ENCODE measurements at places on chromosomes 12 and 14.

GRCh38 chr14:91866061-91866460, 1.3 kb downstream of the TC2N start:
- H3K27ac ChIP-seq, result peak overlapping the region; percentile 100
- H3K36me3 ChIP-seq, result peaks cover 5% of the 10 kb centered on the region
- peak overlapping the region; percentile 98 for H3K4me3 ChIP-seq
- H3K4me1 ChIP-seq, result peaks cover 75% of the 10 kb centered on the region

- no peak for DNase-seq
- H3K27ac ChIP-seq, result no peak overlapping the region
- no peaks in the 10 kb centered on the region for H3K4me1 ChIP-seq
- H3K36me3 ChIP-seq, result no peaks in the 10 kb centered on the region
- H3K27me3 ChIP-seq, result no peaks in the 10 kb centered on the region
Measured at GRCh38 chr14:53401646-53402045, 248.5 kb upstream of the DDHD1 start.

GRCh38 chr12:52346593-52346992, 20.7 kb downstream of the KRT85 start:
- H3K36me3 ChIP-seq, result peaks cover 4% of the 10 kb centered on the region
- H3K27ac ChIP-seq, result no peak overlapping the region
- H3K4me1 ChIP-seq, result peaks cover 4% of the 10 kb centered on the region
- H3K27me3 ChIP-seq, result peaks cover 34% of the 10 kb centered on the region
- no peak overlapping the region for H3K4me3 ChIP-seq

- no peak overlapping the region for H3K4me3 ChIP-seq
- H3K4me1 ChIP-seq, result peaks cover 11% of the 10 kb centered on the region
- no peak for DNase-seq
- no peak overlapping the region for H3K27ac ChIP-seq
- peaks cover 10% of the 10 kb centered on the region for H3K36me3 ChIP-seq
- peaks cover 84% of the 10 kb centered on the region for H3K27me3 ChIP-seq
Measured at GRCh38 chr14:99659333-99659741, 14.4 kb downstream of the HHIPL1 start.

DNA sequence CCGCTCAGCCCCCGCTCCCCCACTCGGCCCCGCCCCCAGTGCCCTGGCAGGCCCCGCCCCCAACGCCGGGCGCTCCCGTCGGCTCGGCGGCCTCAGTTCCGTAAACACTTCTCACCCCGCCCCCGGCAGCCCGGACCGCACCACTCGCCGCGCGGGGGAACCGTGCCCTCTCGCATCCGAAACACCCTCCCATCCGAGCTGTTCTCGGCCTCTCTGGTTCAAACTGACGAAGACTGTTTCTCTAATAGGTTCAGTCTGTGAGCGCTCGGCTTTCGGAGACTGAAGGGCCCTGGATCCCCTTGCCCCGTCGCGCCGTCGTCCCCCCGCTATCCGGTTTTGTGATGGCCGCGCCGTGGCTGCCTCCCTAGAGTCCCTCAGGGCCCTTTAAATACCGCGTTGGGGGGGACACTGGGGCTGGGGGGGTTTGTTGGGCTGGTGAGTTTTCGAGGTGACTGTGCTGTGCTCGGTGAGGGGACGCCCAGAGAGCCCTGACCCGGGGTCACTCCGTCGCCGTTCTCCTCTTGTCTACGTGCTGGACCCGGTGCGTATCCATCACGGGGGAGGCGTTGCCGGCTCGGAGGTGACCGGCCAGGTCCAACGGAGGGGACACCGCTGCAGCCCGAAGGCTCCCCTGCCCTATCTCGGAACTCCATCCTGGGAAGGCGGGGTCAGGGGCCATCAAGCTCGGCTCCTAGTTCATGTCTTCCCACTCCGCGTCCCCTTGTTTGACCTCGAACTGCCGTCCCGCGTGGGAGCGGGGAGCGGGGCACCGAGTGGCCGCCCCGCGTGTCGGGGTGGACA, at the start of gene TCP11L2:
Gene TCP11L2 (plus strand): TSS at position 333 of the 801 bp plus-strand sequence. CDS start 8,343 bp downstream, outside the sequence.
- H3K36me3 ChIP-seq, result peaks cover 4% of the 10 kb centered on the region
- H3K27ac ChIP-seq, result peak within 1 kb of the TSS; percentile 98
- DNase-seq, result peak; percentile 87
- no peaks in the 10 kb centered on the region for H3K27me3 ChIP-seq

DNA sequence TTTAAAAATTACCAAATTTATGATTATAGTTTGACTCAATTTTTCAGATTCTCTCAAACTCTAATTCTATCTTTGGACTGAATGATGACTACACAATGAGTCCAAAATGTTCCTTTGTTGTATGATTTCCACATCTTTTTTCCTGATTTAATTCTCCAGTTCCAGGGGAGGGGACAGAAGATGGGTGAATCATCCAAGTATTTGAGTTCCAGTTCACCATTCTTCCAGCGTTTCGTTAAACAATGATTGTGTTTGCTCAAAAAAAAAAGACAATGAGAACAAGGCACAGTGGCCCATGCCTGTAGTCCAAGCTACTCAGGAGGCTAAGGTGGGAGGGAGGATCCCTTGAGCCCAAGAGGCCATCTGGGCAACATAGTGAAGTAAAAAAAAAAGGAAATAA, 23.8 kb downstream of the BAZ1A start:
- peak overlapping the region; percentile 14 for H3K27ac ChIP-seq
- H3K4me3 ChIP-seq, result no peak overlapping the region

DNA sequence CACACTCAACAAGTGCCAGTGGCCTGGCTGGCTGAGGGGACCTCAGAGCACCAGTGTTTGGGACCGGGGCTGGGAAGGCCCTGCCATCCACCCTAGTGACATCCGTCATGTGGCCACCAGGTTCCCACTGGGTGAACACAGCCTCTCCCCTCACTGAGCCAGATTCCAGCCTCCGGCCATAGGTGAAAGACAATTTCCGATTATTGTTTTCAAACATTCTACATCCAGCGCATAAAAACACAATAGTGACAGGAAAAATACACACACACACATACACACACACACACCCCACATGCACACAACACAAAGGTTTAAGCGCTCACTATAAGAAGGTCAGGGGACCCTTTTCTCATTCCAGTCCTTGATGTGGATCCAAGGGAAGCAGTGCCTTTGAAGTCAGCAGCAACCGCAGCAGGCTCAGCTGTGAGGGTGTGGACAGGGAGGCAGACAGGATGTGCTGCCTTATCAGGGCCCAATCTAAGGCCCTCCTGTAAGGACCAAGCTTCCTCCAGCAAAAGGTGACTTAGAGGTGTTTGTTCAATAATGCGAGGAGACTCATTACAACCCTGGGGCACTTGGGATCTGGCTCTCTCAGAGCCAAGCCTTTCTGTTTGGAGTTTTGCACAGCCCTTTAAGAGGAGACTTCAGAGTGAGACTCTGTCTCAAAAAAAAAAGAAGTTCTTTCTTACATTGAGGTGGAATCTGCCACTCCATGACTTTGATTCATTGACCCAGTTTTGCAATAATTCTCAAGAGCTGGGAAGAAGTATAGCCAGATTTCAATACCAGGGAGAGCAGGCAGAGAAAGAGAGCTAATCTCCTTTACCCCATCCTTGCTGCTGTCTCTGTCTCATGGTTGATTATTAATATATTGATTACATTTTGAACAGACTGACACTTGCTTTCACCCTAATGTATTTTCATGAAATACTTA, 227.8 kb downstream of the ZFP36L1 start:
- H3K4me3 ChIP-seq, result no peak overlapping the region
- peak overlapping the region; percentile 67 for H3K27ac ChIP-seq
- no peaks in the 10 kb centered on the region for H3K36me3 ChIP-seq
- H3K4me1 ChIP-seq, result peaks cover 23% of the 10 kb centered on the region
- H3K27me3 ChIP-seq, result no peaks in the 10 kb centered on the region
- no peak for DNase-seq

GRCh38 chr14:101183376-101184103, 280.0 kb upstream of the RTL1 start:
- no peak overlapping the region for H3K4me3 ChIP-seq
- no peaks in the 10 kb centered on the region for H3K4me1 ChIP-seq
- H3K36me3 ChIP-seq, result no peaks in the 10 kb centered on the region
- no peak for DNase-seq

- no peaks in the 10 kb centered on the region for H3K27me3 ChIP-seq
- H3K4me3 ChIP-seq, result no peak overlapping the region
- H3K4me1 ChIP-seq, result peaks cover 34% of the 10 kb centered on the region
- DNase-seq, result no peak
Measured at GRCh38 chr14:55098561-55098898, 30.5 kb upstream of the LGALS3 start.

GRCh38 chr12:116113398-116114130, 163.9 kb downstream of the MED13L start:
- H3K27ac ChIP-seq, result no peak overlapping the region
- H3K36me3 ChIP-seq, result no peaks in the 10 kb centered on the region
- H3K27me3 ChIP-seq, result no peaks in the 10 kb centered on the region
- no peak overlapping the region for H3K4me3 ChIP-seq

GRCh38 chr14:70078329-70078728, 110.4 kb downstream of the SLC8A3 start:
- DNase-seq, result no peak
- no peak overlapping the region for H3K4me3 ChIP-seq
- H3K36me3 ChIP-seq, result peaks cover 2% of the 10 kb centered on the region
- no peaks in the 10 kb centered on the region for H3K4me1 ChIP-seq

- no peak overlapping the region for H3K4me3 ChIP-seq
- H3K36me3 ChIP-seq, result peaks cover 2% of the 10 kb centered on the region
- H3K27me3 ChIP-seq, result peaks cover 44% of the 10 kb centered on the region
- no peak overlapping the region for H3K27ac ChIP-seq
Measured at GRCh38 chr12:3380200-3381043, 110.6 kb upstream of the PRMT8 start.

DNA sequence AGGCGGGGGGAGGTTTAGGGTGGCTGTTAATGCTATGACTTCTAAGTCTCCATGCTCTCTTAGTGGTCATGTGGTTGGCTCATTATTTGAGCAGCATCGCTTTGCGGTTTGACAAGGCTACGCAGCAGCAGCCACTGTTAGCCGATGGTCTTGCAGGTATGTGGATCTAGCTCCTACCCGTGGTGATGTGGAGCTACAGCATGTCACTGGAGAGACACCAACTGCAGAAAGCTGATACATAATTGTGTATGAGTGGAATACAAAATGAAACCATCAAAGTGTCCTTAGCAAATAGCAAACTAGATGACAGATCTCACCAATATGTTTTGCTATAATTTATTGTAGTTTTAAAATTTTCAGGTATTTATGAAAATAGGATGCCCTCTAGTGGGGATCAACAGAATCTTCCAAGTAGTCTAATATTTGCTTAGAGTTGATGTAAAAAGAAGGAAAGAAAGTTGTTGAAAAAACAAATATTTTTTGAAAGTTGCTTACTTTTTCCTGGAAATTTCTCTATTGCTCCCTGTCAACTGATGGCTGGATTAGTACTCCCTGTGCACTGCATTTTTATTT, 94.9 kb downstream of the NAV3 start:
- no peaks in the 10 kb centered on the region for H3K4me1 ChIP-seq
- H3K27me3 ChIP-seq, result no peaks in the 10 kb centered on the region
- no peak overlapping the region for H3K4me3 ChIP-seq
- H3K36me3 ChIP-seq, result no peaks in the 10 kb centered on the region

- no peaks in the 10 kb centered on the region for H3K27me3 ChIP-seq
- H3K4me3 ChIP-seq, result no peak overlapping the region
- no peaks in the 10 kb centered on the region for H3K36me3 ChIP-seq
- no peak for DNase-seq
- no peaks in the 10 kb centered on the region for H3K4me1 ChIP-seq
- H3K27ac ChIP-seq, result no peak overlapping the region
Measured at GRCh38 chr12:105855361-105856047, 283.2 kb downstream of the NUAK1 start.

- no peak overlapping the region for H3K4me3 ChIP-seq
- H3K27me3 ChIP-seq, result no peaks in the 10 kb centered on the region
- no peak for DNase-seq
- no peak overlapping the region for H3K27ac ChIP-seq
- H3K36me3 ChIP-seq, result no peaks in the 10 kb centered on the region
- H3K4me1 ChIP-seq, result peaks cover 17% of the 10 kb centered on the region
Measured at GRCh38 chr14:63644741-63645140, 3.1 kb upstream of the WDR89 start.

GRCh38 chr12:89080793-89081465, 271.4 kb downstream of the DUSP6 start:
- H3K4me1 ChIP-seq, result peaks cover 2% of the 10 kb centered on the region
- DNase-seq, result no peak
- no peak overlapping the region for H3K27ac ChIP-seq
- H3K27me3 ChIP-seq, result peaks cover 25% of the 10 kb centered on the region

Measured in T-helper 17 cell (primary cell).